ENCODE measurements at places on chromosomes 5 and 9.

- no peak for DNase-seq
Observed at GRCh38 chr5:114830114-114830513, 339.6 kb downstream of the TRIM36 start.

- DNase-seq: peak; percentile 53
Observed at GRCh38 chr5:10501554-10502075, 59.9 kb downstream of the ROPN1L start.

- peak; percentile 38 for DNase-seq
Observed at GRCh38 chr5:93736284-93736683, 5.1 kb downstream of the POU5F2 start.

DNA sequence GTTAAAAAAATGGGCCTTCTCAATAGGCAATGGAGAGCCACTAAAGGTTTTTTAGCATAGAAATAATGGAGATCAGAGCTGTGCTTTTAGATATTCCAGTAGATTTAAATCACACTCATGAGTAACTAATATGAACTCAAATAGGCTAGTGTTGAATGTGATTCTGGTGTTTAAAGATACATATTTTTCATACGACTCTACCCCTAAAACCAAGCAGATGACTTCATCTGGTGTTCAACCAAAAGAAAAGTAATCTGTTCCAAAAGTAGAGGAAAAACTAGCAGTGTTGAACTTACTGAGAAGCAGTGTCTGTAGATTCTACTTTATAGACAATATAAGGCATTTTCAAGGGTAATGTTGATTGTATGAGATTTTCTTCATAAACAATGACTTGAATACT is 138.1 kb downstream of the TSSK1B start:
- peak; percentile 48 for DNase-seq

- peak; percentile 41 for DNase-seq
Observed at GRCh38 chr5:52840277-52841050, 52.7 kb downstream of the ITGA1 start.
